ENCODE measurements at places on chromosomes 5 and 9. TPM values are rescaled to one million over a fixed set of nuclear protein-coding genes. Genes with fewer than 3 reads are reported as not detected.

GPR150 gene
- total RNA-seq = 0.60 TPM

SLCO4C1 gene
- 0.11 TPM for total RNA-seq

PFN3 gene
- total RNA-seq = not detected

SMIM32 gene
- total RNA-seq = not detected

DNA sequence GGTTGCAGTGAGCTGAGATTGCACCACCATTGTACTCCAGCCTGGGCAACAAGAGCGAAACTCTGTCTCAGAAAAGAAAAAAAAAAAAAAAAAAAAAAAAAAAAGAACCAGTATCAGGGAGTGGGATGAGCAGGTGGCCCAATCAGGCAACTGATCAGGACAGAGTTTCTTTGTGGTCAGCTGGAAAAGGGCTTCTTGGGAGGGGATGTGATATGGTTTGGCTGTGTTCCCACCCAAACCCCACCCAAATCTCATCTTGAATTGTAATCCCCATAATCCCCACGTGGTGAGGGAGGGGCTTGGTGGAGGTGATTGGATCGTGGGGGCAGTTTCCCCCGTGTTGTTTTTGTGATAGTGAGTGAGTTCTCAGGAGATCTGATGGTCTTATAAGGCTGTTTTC is 4.7 kb upstream of the GCNT1 start:
- DNase-seq = no peak
- no peak overlapping the region for H3K4me3 ChIP-seq
- H3K36me3 ChIP-seq = no peaks in the 10 kb centered on the region
- H3K27me3 ChIP-seq = no peaks in the 10 kb centered on the region
- H3K27ac ChIP-seq = no peak overlapping the region

DNA sequence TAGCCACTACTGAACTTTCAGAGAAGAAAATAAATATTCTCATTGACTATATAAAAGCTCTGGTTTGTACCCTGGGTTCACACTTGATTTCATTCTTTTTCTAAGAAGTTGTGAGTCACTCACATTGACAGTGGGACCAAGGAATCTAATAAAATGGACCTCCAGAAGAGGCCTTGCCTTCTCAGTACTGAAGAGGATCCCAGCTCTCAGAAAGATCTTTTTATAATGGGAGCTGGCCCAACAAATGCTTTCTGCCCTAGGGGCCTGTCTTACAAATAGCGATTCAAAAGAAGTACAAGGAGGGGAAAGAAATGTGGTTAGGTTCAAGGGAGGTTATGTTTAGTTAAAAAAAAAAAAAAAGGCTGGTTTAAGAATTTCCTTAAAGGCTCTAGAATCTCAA is 237.9 kb downstream of the ISL1 start:
- no peaks in the 10 kb centered on the region for H3K4me1 ChIP-seq
- no peak overlapping the region for H3K4me3 ChIP-seq
- no peaks in the 10 kb centered on the region for H3K27me3 ChIP-seq
- no peak overlapping the region for H3K27ac ChIP-seq
- DNase-seq = no peak

GRCh38 chr9:134385915-134386314 is 59.7 kb downstream of the RXRA start:
- no peaks in the 10 kb centered on the region for H3K36me3 ChIP-seq
- H3K4me3 ChIP-seq = no peak overlapping the region
- H3K27me3 ChIP-seq = no peaks in the 10 kb centered on the region
- DNase-seq = no peak

- H3K27me3 ChIP-seq = no peaks in the 10 kb centered on the region
- H3K27ac ChIP-seq = no peak overlapping the region
- no peak overlapping the region for H3K4me3 ChIP-seq
- DNase-seq = no peak
- H3K4me1 ChIP-seq = no peaks in the 10 kb centered on the region
- no peaks in the 10 kb centered on the region for H3K36me3 ChIP-seq
Observed at GRCh38 chr9:1554081-1555035, 460.8 kb upstream of the SMARCA2 start.

GRCh38 chr5:137731176-137731575 is 4.7 kb downstream of the KLHL3 start:
- no peak overlapping the region for H3K27ac ChIP-seq
- no peak overlapping the region for H3K4me3 ChIP-seq
- H3K27me3 ChIP-seq = no peaks in the 10 kb centered on the region
- H3K36me3 ChIP-seq = no peaks in the 10 kb centered on the region
- H3K4me1 ChIP-seq = peaks cover 25% of the 10 kb centered on the region
- no peak for DNase-seq

DNA sequence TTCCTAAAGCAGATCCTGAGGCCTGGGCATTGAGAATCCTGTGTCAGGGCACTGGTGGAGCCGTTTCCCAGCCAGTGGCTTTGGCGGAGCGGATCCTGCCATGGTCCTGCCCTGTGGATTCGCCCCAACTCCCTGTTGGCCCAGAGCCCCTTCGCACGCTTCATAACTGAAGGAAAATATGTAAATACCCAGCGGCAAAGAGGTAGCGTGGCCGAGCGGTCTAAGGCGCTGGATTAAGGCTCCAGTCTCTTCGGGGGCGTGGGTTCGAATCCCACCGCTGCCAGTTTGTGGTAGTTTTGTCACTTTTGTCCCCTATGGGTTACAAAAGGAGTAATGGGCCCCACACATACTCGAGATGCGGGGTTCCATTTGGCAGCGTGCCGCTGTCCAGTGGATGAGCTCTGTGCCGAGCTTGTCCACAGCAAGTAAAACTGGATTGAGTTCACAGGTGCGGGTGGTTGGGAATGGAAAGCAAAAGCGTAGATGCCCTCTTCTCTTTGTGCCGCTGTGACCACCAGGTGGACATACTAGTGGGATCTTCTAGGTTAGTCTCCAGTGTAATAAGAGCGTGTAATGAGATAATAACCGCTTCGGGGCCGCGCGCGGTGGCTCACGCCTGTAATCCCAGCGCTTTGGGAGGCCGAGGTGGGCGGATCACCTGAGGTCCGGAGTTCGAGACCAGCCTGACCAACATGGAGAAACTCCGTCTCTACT is 17.3 kb downstream of the TRIM7 start:
- no peak overlapping the region for H3K4me3 ChIP-seq
- DNase-seq = no peak
- peak overlapping the region; percentile 4 for H3K27ac ChIP-seq
- no peaks in the 10 kb centered on the region for H3K27me3 ChIP-seq
- H3K36me3 ChIP-seq = no peaks in the 10 kb centered on the region

DNA sequence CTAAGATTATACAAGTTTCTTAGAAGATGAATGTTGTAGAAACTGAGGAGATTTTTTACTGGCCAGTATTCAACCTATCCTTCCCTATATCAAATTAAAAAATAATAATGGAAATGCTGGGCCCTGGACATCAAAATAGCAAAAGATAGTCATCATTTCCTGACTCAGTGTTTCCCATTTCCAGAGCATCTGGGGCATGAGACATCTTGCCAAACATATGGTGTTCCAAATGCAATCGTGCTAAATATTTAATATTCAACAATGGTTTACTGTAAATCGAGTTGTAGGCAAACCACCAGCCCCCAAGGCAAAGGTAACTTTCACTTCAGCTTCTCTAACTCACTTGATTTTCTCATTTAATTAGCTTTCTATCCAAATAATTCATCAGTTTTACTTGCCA is 152.9 kb downstream of the FRMD3 start:
- H3K4me1 ChIP-seq = no peaks in the 10 kb centered on the region
- H3K4me3 ChIP-seq = no peak overlapping the region
- H3K36me3 ChIP-seq = no peaks in the 10 kb centered on the region
- no peak for DNase-seq
- H3K27me3 ChIP-seq = no peaks in the 10 kb centered on the region
- H3K27ac ChIP-seq = no peak overlapping the region

- no peaks in the 10 kb centered on the region for H3K27me3 ChIP-seq
- H3K36me3 ChIP-seq = no peaks in the 10 kb centered on the region
- no peak overlapping the region for H3K4me3 ChIP-seq
- peaks cover 16% of the 10 kb centered on the region for H3K4me1 ChIP-seq
Observed at GRCh38 chr5:91283899-91284298, 99.2 kb downstream of the ARRDC3 start.

- no peaks in the 10 kb centered on the region for H3K27me3 ChIP-seq
- H3K27ac ChIP-seq = no peak overlapping the region
- H3K4me3 ChIP-seq = no peak overlapping the region
- H3K36me3 ChIP-seq = no peaks in the 10 kb centered on the region
Observed at GRCh38 chr5:79075646-79076426, 6.3 kb downstream of the BHMT2 start.

DNA sequence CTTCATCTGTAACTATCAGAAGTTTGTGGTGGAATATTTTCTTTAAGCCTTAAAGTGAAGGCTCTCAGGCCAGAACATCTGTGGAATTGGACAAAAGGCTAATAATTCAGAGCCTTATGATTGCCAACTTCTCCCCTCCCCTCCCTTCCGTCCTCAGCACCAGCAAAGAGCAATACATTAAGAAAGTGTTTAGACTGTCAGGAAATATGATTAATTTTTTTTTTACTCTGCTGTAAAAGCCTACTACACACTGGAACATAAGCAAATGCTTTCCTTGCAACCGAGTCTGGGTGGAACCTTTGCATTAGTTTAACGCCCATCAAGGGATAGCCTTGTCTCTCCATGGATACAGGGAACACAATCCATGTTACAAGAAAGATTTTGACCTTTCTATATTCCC is 110.3 kb upstream of the TARS1 start:
- no peak overlapping the region for H3K27ac ChIP-seq
- H3K4me3 ChIP-seq = no peak overlapping the region

GRCh38 chr5:96843140-96843539 is 33.2 kb upstream of the ERAP2 start:
- H3K4me1 ChIP-seq = no peaks in the 10 kb centered on the region
- H3K36me3 ChIP-seq = no peaks in the 10 kb centered on the region
- no peak overlapping the region for H3K4me3 ChIP-seq
- H3K27me3 ChIP-seq = no peaks in the 10 kb centered on the region
- DNase-seq = no peak

DNA sequence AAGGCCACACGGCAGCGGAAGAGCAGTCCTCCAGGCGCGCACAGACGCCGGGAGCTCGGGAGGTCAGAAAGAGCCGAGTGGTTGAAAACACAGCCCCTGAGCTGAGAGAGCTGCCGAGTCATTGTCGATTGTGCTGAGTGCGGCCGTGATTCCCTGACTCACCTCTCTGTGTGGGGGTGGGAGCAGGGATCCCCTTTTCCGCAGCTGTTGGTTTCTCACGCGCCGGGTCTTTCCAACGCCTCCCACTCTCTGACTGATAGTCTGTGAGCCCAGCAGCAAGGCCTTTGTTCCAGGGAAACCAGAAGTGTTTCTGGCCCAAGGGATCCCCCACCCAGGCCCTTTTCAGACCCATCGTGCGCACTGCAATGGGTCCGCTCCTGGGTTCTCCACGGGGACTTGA is 97.3 kb downstream of the MRPL36 start:
- no peak overlapping the region for H3K27ac ChIP-seq
- H3K27me3 ChIP-seq = peaks cover 18% of the 10 kb centered on the region
- H3K36me3 ChIP-seq = no peaks in the 10 kb centered on the region
- no peak overlapping the region for H3K4me3 ChIP-seq

GRCh38 chr5:166952048-166952447 is 1339.4 kb upstream of the WWC1 start:
- H3K36me3 ChIP-seq = no peaks in the 10 kb centered on the region
- H3K4me1 ChIP-seq = no peaks in the 10 kb centered on the region
- H3K4me3 ChIP-seq = no peak overlapping the region
- no peak for DNase-seq
- no peak overlapping the region for H3K27ac ChIP-seq

GRCh38 chr5:84290161-84290560 is 94.5 kb downstream of the EDIL3 start:
- DNase-seq = no peak
- no peaks in the 10 kb centered on the region for H3K4me1 ChIP-seq
- H3K36me3 ChIP-seq = no peaks in the 10 kb centered on the region
- no peak overlapping the region for H3K4me3 ChIP-seq

DNA sequence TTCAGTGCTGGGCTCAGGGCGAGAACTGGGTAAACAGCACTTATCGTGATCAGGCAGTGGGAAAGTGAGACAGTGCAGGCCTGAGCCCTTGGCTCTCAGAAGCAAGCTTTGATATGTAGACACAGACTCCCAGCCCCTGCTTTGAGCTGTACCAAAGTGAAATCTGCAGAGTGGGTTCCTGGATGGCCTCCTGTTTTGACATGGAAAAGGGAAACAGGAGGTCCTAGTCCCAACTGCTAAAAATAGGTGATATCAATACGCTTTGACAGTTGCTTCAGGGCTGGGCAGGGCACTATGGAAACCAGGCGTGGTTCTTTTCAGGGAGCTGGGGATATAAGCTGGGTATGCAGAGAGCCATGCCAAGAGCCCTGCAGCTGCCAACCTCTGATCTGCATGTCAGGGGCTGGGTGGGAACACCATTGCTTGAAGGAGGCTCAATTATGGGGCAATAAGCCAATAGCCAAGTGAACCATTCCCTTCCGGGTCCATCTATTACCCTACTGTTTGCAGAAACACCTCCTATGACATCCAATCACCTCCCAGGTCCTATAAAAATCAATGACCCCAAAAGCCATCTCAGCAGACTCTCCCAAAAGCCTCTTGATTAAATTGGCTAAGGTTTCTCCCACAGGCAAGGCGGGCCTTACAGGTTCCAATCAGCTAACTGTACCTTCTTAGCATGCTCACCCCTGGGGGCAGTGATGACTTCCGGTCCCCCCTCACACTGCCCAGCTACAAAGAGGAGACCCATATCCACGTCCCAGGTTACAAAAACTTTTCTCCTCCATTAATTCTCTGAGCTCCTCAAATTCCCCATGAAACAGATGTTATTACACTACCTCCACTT is 45.8 kb downstream of the EPB41L4B start:
- H3K27ac ChIP-seq = no peak overlapping the region
- H3K4me1 ChIP-seq = no peaks in the 10 kb centered on the region
- no peaks in the 10 kb centered on the region for H3K36me3 ChIP-seq
- no peak overlapping the region for H3K4me3 ChIP-seq
- peaks cover 2% of the 10 kb centered on the region for H3K27me3 ChIP-seq
- DNase-seq = no peak

DNA sequence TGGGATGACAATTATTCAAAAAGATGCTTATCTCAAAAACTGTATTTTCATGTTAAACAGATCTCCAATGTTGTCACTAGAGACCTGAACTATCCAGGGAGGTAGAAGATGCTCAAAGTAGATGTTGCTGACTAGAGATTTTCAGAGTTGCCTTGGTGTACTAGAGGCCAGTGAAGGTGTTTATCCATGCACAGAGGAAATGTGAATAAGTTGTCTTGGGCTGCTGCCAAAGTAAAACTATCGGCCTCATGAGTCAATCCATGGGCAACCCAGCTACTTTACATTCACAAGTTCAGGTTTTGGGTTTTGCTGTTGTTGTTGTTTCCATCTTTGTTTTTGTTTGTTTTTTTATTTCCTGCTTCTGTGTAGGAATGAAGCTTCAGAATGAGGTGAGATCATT is 141.1 kb upstream of the RANBP3L start:
- no peak for DNase-seq
- no peak overlapping the region for H3K4me3 ChIP-seq
- H3K36me3 ChIP-seq = no peaks in the 10 kb centered on the region
- no peak overlapping the region for H3K27ac ChIP-seq
- H3K4me1 ChIP-seq = no peaks in the 10 kb centered on the region
- H3K27me3 ChIP-seq = no peaks in the 10 kb centered on the region

- no peak for DNase-seq
- H3K27me3 ChIP-seq = no peaks in the 10 kb centered on the region
- no peaks in the 10 kb centered on the region for H3K36me3 ChIP-seq
- no peak overlapping the region for H3K4me3 ChIP-seq
- no peak overlapping the region for H3K27ac ChIP-seq
- no peaks in the 10 kb centered on the region for H3K4me1 ChIP-seq
Observed at GRCh38 chr9:25254051-25254450, 424.2 kb downstream of the TUSC1 start.

Measured in CD4-positive, alpha-beta T cell (primary cell).